Left lung (tissue), 14 donors: ENCODE measurements at places on chromosomes 1 and 21. TPM values are rescaled to one million over a fixed set of nuclear protein-coding genes. Genes with fewer than 3 reads are reported as not detected.

The IGFN1 gene
- total RNA-seq, result 3.0 TPM

The LYSMD1 gene
- 8.7 TPM for total RNA-seq

The GBP6 gene
- 1.3 TPM for total RNA-seq

The RBM11 gene
- 2.0 TPM for total RNA-seq

The NVL gene
- total RNA-seq, result 22.4 TPM

The TNFRSF9 gene
- 0.70 TPM for total RNA-seq

The FNDC5 gene
- 4.6 TPM for total RNA-seq

The TFF2 gene
- total RNA-seq, result not detected

The ADAMTS1 gene
- total RNA-seq, result 54.2 TPM

The USH2A gene
- total RNA-seq, result not detected

The ZNF683 gene
- 0.47 TPM for total RNA-seq

The OXCT2 gene
- 0.82 TPM for total RNA-seq
